ENCODE measurements at places on chromosomes 6 and 20.

DNA sequence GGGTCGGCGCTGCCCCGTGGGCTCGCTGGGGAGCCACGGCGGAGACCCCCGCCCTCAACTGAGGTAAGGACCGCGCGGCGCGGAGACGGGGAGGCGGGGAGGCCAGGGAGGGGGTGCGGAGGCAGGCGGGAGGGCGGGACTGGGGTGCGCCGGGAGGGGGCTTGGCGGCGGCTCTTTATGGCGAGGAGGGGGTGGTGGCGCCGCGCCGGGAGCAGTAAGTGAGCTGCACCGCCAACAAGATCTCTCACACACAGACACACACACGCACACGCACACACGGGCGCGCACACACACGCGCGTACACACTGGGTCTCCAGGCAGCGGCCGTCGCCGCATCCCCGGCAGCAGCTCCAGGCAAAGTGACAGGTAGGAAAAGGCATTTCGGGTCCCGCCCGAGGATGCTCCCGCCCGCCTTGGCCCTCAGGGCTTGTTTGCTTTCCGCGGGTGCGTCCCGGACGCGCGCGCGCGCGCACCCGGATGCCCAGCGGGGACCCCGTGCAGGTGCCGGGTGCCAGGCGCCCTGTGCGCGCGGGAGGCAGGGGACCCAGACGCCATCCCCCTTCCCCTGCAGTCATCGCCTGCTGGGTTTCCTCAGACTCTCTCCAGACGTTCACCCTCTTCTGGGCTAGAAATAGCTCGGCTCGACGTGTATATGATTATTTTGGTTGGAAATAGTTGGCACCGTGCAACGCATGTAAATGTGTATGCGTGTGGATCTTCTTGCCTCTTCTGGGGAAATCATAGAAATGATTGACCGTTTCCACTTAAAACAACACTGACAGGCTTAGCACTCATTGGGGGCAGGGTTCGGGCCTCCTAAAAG lies at the start of gene PLCB4:
TSS of gene PLCB4 (plus strand) at position 247 of the 823 bp plus-strand sequence. CDS start 238,728 bp downstream, outside the sequence.
- DNase-seq: no peak

DNA sequence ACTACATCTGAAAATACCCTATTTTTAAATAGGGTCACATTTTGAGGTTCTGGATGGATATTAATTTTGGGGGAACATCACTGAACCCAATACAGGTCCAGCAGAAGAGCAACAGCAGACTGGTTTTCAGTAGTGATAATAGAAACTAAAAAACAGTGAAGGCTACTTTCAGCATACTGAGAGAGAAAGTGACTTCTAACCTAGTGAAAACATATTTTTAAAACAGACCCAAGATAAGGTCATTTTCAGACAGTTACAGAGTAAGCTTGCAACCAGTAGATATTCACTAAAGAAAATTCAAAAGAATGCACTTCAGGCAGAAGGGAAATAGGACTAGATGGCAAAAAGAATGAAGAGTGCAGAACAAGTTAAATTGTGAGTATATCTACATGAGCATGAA lies 42.0 kb upstream of the TMEM244 start:
- no peak for DNase-seq

- DNase-seq: no peak
Observed at GRCh38 chr6:131602781-131603312, 25.2 kb downstream of the MED23 start.

DNA sequence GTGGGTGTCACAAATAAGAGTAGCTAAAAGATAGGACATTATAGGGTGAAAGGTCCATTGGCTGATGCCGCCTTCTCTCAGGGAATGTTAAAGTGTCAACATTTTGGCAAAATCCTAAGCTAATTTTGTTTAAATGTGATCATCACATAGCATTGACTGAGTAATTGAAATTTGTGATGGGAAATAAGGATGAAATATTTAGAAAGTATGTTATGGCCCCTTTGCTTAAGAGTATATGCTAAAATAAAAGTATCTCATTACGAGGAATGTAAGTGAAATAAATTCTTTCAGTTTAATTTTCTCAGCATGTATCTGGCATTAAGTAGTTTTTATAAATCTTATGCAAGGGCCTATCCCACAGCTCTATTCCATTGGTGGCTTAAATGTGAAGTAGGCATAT lies 229.2 kb downstream of the PRL start:
- DNase-seq: no peak

GRCh38 chr6:13660893-13661292 lies 45.8 kb downstream of the NOL7 start:
- DNase-seq: no peak

- no peak for DNase-seq
Observed at GRCh38 chr6:101108286-101108685, 227.2 kb upstream of the ASCC3 start.

GRCh38 chr20:59018817-59019216 lies 412 bp upstream of the TUBB1 start:
- no peak for DNase-seq

- DNase-seq: no peak
Observed at GRCh38 chr20:46158476-46158987, 40.4 kb downstream of the CD40 start.

DNA sequence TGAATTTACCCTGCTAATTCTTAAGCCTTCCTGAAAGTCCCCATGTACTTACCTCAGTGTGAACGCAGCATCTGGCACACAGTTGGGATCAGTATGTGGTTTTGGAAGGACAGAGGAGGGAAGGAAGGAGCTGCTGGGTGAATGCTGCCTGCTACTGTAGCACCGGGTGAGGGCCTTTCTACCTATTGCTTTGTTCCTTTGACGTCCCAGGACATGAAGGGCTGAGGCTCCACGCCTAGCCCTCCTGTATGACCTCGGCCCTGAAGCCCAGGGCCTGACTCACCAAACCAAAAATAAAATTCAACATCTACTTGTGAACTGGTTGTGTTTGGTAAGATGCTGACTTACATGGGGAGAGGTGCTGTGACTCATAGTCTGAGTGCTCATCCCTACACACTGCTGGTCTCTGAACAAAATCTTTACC lies 51.1 kb downstream of the ARID1B start:
- no peak for DNase-seq

DNA sequence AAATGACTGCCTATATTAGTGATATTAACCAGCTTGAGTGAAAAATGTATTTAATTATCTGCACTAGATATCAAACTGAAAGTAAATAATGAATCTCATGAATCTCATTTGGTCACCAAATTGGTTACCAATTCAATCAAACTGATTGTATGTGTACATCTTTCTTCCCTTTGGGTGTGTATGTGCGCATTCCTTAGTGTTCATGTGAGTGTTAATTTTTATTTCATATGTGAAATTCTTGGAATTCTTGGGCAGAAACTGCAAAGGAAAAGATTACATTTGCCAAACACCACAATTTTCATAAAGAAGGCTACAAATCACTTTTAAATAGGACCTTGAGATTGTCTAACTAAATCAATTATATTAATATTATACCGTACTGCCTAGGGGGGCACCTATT lies 648.4 kb upstream of the MARCKS start:
- no peak for DNase-seq

- no peak for DNase-seq
Observed at GRCh38 chr6:125140808-125141207, 12.8 kb upstream of the TPD52L1 start.

- DNase-seq: no peak
Observed at GRCh38 chr6:69098910-69099309, 463.8 kb downstream of the ADGRB3 start.

- no peak for DNase-seq
Observed at GRCh38 chr6:116945809-116946208, 68.8 kb downstream of the RFX6 start.

DNA sequence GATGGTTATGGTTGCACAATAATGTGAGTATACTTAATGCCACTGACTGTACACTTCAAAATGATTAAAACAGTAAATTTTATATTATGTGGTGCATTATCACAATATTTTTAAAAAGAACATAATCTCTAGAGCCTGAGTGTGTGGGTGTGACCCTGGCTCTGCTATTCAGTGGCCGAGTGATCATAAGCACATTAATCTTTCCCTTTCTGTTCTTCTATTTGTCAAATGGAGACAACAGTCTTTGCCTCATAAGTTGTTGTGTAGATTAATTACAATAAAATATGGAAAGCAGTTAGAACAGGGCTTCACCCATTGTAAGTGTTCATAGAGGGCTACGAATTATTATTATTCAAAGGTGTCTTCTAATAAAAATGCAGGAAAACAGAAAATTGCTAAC lies 548.6 kb downstream of the HTR1B start:
- no peak for DNase-seq

- DNase-seq: no peak
Observed at GRCh38 chr6:14440940-14441781, 323.6 kb downstream of the CD83 start.

GRCh38 chr6:167797476-167798265 lies 29.0 kb upstream of the AFDN start:
- no peak for DNase-seq

GRCh38 chr6:15872241-15873103 lies 209.6 kb upstream of the DTNBP1 start:
- DNase-seq: no peak

DNA sequence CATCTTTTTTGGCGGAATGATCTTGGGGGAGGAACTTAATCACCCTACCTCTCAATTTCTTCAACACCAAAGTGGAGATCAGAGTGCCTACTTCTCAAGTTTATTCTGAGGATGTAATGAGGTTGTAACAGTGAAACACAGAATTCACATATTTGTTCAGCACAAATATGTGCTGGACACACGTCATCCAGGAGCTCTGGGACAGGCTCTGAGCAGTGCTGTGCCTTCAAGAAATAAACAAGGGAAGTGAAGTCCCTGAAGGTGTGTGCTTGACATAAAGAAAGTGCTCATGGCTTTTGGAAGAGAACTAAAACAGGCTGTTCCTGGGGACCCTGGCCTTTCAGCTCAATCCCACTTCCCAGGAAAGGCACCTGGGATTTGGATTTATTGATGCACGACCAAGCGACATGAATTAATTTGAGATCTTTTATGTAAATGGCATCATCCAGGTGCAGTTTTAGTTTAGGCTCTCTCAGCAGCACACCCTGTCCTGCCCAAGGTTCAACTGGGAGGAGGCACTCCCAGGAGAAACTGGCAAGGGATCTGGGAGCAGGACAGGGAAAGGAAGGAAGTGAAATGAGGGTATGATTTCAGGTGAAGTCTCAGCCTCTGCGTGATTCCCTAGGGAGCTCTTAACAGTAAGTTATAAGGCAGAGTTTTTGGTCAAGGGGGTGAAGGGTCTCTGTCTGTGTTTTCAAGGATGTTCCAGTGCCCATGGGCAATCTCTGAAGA lies 211.0 kb downstream of the FOXA2 start:
- no peak for DNase-seq

DNA sequence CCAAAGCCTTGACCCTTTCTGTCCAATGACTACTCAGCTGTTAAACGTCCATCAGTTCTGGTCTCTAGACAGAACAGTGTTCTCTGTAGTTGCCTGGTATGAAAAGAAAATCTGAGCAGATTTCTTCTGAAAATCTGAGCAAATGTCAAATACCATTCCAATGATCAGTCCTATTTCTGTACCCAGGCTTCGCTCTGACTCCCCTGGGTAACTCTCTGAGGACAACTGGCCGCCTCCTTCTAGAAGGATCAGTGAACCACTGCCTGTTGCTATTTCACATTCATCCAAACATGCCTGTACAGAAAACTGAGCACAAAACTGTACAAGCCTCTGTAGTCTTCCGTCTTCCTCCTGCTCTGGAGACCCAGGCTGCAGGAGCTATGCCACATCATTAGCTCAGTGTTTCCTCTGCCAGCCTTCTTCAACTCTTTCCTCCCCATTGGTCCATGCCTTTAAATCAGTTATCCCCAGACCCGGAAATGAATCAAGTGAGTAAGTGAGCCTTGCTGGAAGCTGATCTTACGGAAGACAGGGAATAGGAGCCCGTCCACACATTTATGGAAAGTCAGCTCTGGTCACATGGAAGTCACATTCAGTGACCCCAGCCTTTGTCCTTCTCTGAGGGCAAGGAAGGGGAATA lies 63.3 kb downstream of the DAAM2 start:
- no peak for DNase-seq

DNA sequence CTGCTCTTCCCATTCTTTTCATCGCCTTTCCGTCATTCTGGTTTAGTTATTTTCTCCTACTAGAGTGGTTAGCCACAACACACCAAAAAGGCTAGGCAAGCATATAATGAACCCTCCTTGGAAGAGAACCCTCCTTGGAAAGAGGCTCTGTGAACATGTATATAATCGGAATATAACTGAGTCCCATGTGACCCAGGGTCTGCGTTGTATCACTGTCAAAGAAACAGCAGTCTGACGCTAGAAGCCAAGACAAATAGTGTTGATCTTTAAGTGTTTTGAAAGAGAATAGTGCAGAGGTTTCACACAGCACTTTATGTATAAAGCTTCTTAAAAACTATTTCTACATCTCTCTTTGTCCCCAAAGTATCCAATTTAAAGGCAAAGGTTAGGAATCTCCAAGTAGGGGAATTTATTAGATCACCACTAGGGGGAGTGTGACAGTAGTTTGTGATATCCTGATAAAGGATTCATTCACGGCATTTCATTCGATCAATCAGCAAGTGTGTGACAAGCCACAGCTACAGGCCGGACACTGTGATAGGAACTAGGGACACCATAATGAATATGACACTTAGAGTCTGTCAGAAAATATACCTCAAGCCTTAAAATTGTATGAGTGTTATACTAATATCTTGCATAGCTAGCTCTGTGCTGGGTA lies 395.3 kb downstream of the CD109 start:
- DNase-seq: peak; percentile 15

DNA sequence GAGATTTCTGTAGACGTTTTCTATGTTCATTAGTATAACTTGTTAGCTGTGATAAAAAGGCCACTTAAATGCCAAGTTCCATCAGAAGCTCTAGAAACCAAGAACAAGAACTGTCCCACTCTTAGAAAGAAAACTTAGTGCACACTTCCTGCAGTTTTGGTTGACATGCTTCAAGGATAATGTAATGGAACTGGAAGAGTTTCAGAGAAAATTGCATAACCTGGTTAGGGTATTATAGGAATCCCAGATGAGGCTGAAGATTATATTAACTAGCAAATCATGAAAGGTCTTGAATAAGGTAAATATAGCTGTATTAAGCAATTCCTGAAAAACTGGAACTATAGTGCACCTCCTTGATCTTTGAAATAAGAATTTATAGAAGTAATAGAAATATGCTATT lies 1.8 kb upstream of the PHACTR2 start:
- no peak for DNase-seq

DNA sequence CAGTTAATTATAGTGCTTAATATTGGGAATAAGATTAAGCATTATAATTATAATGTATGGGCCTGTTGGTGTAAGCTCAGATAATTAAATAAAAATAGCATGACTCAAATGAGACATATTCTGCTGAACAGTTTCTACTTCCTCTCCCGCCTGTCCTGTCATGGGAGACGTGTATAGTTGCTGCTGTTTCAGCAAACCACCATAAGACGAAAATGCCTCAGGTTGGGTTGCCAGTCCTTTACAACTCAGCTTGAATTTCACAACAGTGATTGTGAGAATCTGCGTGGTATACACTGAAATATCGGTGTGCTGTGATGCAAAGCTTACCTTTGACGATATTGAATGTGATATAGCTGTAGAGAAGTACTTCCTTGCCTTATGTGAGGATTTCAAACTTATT lies 99.5 kb downstream of the POPDC3 start:
- DNase-seq: no peak

GRCh38 chr6:4402477-4402976 lies 267.2 kb upstream of the ECI2 start:
- no peak for DNase-seq

All from T-helper 2 cell (primary cell).